CD4-positive, alpha-beta T cell treated with Interleukin-17A for 1 hour (primary cell): ENCODE measurements at places on chromosomes 2 and 18.

GRCh38 chr2:6986912-6987361 is 69.7 kb downstream of the RNF144A start:
- DNase-seq: no peak

GRCh38 chr2:28415010-28415409 is 22.4 kb downstream of the FOSL2 start:
- DNase-seq: peak; percentile 11

DNA sequence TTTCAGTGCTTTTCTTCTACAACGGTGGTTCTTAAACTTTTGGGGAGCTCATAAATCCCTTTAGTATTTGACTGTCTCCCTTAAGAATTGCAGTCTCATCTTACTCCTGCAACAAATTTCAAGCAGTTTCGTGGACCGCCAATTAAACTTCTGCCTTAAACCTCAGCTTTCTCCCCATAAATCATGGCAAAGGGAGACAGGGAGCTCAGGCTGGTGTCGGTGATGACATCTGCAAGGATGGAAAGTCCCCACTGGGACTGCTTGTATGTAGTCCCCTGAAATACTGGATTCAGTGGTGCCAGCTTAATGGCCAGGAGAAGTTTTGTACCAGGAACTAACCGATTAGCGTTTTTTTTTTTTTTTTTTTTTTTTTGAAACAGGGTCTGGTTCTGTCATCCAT is 148.7 kb upstream of the ITGA6 start:
- DNase-seq: no peak

GRCh38 chr2:26011990-26012856 is 21.7 kb upstream of the RAB10 start:
- no peak for DNase-seq

- DNase-seq: no peak
Measured at GRCh38 chr2:219661197-219661954, 33.9 kb downstream of the SLC4A3 start.

- no peak for DNase-seq
Measured at GRCh38 chr18:53745224-53745967, 479.1 kb downstream of the MBD2 start.

DNA sequence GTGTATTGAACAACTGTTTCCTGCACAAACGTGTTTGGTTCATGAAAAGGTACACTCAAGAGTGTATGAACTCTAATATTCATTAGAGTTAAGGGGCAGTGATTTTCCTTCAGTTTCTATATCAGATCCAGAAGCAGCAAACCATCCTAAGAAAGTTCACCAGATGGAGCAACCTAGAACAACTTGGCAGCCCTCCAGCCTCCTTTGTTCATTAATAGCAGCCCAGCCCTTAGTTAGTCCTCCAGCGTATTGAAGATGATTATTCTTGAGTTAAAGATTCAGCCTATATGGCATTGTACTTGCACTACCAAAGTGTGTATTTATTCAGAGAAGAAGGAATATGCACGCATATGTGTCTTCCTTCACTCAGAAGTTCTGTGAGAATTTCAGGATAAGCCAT is 365.5 kb downstream of the SETBP1 start:
- DNase-seq: no peak

GRCh38 chr2:231455222-231455621 is 9.1 kb downstream of the NCL start:
- no peak for DNase-seq

DNA sequence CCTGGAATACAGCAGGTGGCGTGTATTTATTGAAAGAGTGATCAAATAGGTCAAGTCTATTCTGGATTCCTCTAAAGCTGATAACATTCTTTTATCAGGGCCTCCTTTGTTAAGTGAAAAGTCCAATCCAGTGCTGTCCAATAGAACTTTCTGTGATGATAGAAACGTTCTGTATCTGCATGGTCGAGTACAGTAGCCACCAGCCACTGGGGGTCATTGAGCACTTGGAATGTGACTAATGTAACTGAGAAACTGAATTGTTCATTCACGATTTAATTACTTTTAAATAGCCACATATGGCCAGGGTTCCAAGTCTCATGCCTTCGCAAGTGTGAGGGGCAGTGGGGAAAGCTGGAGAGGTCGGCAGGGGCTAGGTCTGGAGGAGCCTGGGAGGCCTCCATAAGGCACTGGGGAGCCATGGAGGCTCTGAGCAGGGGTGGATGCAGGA is 20.5 kb downstream of the SH2D6 start:
- DNase-seq: no peak

DNA sequence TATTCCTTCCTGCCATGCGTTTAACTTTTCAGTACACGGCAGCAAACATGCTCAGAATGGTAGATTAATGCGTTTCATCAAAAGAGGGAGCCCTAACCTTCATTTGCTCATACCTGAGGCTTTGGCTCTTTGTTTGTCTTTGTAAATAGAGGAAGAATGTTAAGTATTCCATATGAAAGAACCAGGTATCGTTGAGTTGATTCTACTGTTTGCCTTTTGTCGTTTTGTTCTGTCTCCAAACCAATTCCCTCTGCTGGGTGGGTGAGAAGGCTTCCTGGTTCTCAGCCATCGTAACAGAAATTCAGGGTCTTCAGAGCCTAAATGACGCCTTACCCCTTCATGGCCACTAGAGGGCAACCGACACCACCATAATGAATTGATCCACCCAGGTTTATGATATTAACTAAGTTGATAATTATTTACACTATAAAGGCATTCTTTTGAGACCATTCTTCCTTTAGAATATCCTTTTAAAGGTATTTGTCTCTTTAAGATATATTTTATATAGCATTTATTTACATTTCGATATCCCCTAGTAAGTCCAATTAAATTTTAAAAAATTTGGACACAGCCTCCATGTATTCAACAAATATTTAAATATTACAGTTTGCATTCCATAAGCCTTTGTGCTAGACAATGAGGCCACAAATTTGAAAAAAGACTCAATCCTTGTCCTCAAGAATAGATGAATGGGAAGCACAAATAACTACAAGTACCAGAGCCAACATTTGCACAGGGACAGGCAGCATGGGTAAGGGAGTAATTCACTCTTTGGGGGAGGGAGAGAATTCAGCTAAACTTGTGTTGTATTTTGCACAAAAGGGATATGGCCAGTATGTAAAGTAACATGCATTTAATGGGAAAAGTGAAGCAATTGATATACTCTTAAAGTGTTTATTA is 48.1 kb downstream of the TIMM21 start:
- DNase-seq: peak; percentile 77

DNA sequence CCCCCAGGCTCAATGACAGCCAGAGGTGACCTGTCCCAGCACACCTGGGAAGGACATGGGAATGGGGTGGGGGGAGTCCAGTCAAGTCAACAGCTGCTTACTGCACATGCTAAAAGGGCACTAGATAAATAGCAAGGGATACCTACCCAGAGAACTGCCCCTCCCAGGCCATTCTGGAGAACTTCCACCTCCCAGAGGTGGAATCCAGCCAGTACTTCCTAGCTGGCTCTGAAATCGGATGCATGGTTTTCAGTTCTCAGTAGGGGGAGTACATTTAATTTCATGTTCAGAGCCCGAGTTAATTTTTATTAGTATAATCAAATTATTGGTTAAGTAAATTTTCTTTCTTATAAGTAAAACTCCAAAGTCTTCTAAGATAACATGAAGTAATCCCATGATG is 28.9 kb upstream of the ITGA6 start:
- no peak for DNase-seq

DNA sequence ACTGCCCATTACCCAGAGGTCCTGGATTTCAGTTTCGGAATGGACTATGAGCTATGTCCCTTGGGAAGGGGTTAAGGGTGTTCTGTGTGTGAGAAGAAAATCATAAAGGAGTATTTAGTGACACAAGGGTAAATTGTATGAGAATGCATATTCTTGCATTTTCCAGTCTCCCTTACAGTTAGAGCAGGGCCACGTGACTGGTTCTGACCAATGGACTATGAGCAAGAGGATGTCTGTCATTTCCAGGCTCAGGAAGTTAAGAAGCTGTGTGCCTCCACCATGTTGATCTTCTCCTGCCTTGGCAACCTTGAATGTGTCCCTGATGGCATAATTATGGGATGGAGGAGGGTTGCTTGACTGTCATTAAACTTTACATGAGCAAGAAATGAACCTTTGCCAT is 94.9 kb downstream of the DHRS9 start:
- no peak for DNase-seq

- no peak for DNase-seq
Measured at GRCh38 chr2:1907291-1907690, 163.0 kb upstream of the PXDN start.

GRCh38 chr2:42895791-42896135 is 103.4 kb upstream of the HAAO start:
- DNase-seq: no peak
